ENCODE measurements at places on chromosomes 5 and 9.

DNA sequence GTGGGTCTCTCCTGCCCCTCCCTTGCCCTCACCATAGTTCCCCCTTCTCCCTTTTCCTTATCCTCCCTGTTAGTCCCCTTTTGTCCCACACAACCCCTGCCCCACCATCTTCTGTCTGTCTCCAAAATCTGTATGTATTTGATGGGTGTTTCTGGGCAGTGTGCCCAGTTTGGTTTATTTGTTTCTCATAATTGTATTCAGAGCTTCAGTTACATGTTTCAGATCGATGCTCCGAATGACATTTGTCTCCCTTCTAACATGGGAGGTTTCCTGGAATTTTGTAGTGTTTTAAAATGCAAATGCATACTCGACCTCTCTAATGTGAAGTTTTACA lies 22.2 kb downstream of the FBXL7 start:
- DNase-seq = no peak

- no peak for DNase-seq
These were observed 53.1 kb downstream of the PLPPR1 start for GRCh38 chr9:101081641-101082040.

DNA sequence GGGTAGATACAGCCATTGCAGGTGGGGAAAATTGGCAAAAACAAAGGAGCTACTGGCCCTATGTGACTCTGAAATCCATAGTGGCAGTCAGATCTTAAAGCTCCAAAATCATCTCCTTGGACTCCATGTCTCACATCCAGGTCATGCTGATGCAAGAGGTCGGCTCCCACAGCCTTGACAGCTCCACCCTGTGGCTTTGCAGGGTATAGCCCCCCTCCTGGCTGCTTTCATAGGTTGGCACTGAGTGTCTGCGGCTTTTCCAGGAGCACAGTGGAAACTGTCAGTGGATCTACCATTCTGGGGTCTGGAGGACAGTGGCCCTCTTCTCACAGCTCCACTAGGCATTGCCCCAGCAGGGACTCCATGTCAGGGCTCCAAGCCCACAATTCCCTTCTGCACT lies 1190.1 kb downstream of the CDH12 start:
- DNase-seq = no peak

- no peak for DNase-seq
These were observed 2.2 kb downstream of the CPEB4 start for GRCh38 chr5:173890195-173890991.

DNA sequence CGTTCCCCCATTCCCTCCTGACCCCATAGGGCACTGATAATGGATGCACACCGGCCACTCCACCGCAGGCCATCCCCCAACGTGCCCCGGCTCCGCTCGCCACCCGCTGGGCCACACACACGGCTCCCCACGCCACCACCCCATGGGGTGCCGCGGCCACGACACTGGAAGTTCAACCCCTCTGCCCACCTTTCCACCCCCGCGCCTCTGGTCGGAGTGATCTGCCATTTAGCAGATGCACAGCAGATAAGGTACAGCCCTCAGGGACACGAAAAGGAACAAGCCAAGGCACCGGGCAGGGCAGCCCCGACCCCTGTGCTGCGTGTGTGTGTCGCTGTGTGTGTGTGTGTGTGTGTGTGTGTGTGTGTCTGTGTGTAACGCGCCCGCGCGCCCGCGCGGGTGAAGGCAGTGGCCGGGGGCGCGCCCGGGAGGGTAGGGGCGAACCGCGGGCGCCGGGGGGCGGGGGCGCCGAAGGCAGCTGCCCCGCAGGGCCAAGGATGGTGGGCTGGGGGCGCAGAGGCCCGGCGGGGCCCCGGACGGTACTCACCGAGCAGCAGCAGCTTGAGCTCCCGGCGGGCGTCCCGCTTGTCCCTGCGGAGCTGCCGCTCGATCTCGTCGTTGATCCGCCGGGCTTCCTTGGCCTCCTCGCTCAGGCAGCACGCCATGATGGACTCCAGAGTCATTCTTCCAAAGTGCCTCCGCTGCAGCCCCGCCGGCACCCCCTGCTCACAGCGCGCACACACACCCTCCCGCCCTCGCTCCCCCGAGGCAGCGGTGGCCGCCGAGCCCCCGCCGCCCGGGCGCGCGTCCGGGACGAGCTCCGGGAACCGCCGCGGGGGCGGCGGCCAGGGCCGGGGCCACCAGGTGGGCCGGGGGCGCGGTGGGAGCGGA lies 813 bp downstream of the GNAQ start:
- peak; percentile 14 for DNase-seq

DNA sequence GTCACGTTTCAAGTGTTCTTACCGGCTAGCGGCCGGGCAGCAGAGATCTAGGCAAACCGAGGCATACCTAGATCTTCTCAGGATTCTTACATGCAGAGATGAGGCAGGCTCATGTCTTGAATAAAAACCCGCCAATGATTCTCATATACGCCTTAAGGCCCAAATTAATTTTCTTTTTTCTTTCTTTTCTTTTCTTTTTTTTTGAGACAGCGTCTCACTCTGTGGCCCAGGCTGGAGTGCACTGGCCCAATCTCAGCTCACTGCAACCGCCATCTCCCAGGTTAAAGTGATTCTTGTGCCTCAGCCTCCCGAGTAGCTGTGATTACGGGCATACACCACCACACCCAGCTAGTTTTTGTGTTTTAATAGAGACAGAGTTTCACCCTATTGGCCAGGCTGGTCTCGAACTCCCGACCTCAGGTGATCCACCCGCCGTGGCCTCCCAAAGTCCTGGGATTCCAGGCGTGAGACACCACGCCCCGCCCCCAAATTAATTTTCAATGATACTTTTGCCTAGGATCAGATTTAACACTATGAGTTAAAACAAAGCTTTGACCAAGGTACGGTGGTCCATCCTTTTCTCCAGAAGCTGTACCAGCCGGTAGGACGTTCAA lies 1.5 kb downstream of the C9orf40 start:
- no peak for DNase-seq

- no peak for DNase-seq
These were observed 490.9 kb downstream of the GADD45G start for GRCh38 chr9:90095682-90096081.

- no peak for DNase-seq
These were observed 20.1 kb downstream of the FBXL17 start for GRCh38 chr5:108361771-108362170.

DNA sequence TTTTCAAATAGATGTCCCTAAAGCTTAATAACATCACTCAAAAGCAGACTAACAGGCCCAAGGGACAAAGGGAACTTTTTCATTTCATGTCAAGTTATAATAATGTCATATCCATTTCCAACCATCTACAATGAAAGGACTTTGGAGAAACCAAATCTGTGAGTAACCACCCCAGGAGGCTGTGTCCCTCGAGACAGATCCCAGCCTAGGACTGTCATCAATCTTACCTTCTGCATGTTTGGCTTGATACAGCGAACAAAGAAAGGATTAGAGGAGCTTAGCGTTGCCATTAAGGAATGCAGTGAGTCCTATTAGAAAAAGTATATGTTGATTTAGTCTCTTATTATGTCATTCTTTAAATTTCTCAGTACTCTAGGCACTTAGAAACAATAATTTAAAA lies 137.8 kb upstream of the RETREG1 start:
- DNase-seq = no peak

DNA sequence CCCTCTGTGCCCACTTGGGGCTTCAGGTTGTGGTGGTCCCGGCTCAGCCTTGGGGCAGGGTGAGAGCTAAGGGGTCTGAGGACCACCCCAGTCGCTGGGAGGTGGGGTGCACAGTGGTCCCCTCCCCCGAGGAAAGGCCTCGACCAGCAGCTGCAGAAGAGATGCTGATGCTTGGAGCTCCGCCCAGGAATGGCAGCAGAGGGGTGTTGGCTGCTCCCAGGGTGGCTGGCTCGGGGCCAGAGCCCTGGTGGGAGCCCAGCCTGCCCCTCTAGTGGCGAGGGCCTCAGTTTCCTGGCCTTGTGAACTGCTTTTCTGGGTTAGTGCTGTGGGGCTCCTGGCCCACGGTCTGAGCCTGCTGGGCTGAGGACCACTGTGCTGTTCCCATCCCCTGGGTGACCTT lies 1.2 kb downstream of the DIPK1B start:
- DNase-seq = no peak

DNA sequence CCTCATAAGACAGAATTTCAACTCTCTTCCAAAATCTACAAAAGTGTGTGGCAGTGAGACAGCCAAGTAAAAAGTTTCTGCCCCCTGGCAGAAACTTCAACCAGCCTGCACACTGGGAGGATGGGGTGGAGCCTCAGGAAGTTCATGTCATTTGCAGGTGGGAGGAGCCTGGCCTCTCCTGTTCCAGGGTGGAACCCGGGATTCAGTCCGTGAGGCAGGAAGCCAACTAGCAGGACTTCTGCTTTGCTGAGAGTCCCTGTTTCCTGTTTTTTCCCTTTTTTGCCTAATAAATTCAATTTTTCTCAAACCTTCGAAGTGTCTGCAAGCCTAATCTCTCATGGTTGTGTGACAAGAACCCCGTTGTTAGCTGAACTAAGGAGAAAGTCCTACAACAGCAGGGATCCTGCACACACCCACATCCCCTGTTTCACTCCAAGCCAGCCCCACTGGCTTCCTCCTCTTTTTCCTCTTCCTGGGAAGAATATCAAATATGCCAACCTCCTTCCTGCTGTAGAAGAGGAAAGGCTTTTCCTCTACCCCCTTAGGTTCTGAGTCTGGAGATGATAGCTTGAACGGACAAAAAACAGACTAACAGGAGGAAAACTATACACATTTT lies 69.3 kb downstream of the ALDH7A1 start:
- no peak for DNase-seq

- DNase-seq = no peak
These were observed 9.9 kb upstream of the PCSK5 start for GRCh38 chr9:75880618-75881017.

DNA sequence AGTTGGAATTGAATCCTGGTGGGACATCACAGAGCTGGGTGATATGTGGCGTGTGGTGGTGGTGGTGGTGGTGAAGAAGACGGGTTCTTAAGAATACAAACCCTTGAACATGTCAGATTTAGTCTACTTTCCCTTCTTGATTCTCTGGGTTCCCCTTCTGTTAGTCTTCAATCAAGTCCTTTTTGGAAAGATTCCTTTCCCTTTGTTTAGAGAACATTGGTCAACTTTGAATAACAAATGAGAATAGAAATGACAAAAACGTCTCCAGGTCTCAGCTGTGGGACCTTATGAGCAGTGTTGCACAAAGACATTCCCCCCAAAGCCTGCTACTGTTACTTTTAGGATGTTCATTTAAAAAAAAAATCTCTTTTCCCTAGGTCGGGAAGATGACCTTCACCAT lies 46.3 kb downstream of the MAP1B start:
- no peak for DNase-seq

Measured in naive B cell (primary cell).